Hypothalamus (tissue), 51 donors: ENCODE measurements at places on chromosomes 13 and 19.

DNA sequence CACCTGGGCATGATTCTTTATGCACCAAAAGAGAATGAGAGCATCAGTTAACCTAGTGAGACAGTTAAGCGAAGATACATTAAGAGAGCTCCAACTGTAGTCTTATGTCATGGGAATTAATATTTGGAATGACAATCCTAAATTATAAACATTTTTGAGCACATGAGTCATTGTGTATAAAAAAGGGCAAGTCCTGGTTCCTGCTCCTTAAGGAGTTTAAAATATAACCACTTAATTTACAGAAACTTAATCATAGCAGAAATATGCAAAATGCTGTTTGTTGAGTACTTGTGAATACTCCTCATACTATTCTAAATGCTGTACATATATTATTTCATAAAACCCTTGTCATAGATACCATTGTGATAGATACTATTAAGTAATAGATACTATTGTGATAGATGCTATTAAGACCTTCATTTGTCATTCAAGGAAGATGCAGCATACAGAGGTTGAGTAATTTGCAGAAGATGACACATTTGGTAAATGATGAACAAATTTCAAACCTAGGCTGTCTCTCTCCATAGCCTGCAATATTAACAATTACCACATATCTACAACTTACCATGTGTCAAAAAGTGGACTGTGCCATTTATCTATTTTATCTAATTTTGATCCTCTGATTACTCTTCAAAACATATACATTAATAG lies 301.0 kb downstream of the TBC1D4 start:
- DNase-seq: no peak

DNA sequence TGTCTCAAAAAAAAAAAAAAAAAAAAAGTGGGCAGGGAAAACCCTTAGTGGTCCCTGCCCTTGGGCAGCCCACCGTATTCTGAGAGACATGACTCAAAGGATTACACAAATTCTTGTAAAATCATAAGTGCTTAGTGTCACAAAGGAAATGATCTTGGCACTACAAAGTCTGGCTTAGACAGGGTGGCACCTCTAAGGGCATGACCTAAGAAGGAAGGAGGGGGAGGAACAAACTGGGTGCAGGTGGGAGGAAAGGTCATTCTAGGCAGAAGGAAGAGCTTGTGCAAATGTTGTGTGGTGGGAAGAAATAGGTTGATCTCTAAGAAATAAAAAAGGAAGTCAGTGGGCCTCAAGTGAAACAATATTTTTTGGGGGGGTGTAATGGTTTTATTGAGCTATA lies 10.4 kb downstream of the PNPLA6 start:
- DNase-seq: no peak

- DNase-seq: no peak
Measured at GRCh38 chr19:41307954-41308449, 2.0 kb upstream of the CCDC97 start.

GRCh38 chr19:38683393-38684077 lies 36.1 kb downstream of the ACTN4 start:
- no peak for DNase-seq

DNA sequence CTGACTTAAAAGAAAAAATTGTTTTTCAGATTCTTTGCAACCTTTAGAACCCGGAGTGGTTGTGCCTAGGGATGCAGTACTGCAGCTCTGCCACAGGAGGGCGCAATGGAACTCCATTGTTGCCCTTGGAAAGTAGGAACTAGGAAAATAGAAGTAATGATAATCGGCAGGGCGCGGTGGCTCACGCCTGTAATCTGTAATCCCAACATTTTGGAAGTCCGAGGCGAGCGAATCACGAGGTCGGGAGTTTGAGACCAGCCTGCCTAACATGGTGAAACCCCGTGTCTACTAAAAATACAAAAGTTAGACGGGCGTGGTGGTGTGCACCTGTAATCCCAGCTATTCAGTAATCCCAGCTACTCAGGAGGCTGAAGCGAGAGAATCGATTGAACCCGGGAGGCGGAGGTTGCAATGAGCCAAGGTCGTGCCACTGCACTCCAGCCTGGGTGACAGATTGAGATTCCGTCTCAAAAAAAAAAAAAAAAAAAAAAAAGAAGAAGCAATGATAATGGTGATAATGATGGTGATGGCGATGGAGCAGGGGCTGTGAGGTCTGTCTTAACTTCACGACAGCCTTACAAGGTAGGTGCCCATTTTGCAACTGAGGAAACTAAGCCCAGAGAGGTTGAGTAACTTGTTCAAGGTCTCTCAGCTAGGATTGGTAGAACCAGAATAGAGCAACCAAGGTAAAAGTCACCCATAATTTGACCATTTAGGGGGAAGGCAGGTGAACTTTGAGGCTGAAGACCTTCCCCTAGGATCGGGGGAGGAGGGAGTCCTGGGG lies 5.5 kb upstream of the ADAMTS10 start:
- DNase-seq: no peak
